ENCODE measurements at places on chromosomes 7 and 10. TPM values are rescaled to one million over a fixed set of nuclear protein-coding genes. Genes with fewer than 3 reads are reported as not detected.

Gene PLEKHS1
- not detected for total RNA-seq

Gene STEAP4
- 0.92 TPM for total RNA-seq

Gene C1GALT1
- total RNA-seq = 56.9 TPM

Gene NEUROG3
- total RNA-seq = not detected

Gene VSTM4
- 0.05 TPM for total RNA-seq

Gene DLX5
- 0.28 TPM for total RNA-seq

Gene LIPN
- total RNA-seq = 0.93 TPM

Gene SLC16A9
- 10.3 TPM for total RNA-seq

Gene HELLS
- total RNA-seq = 44.2 TPM

Gene GIMAP5
- not detected for total RNA-seq

Gene ITIH5
- total RNA-seq = not detected

Gene FAM221A
- total RNA-seq = 0.21 TPM

Gene HOXA4
- not detected for total RNA-seq

Gene HIPK2
- 10.4 TPM for total RNA-seq

Gene GSDME
- total RNA-seq = 54.8 TPM

Gene TRPV6
- total RNA-seq = not detected

Gene ADAM8
- total RNA-seq = 30.5 TPM

Gene SYT15
- total RNA-seq = not detected

Gene LRRC4
- total RNA-seq = 12.6 TPM

Gene TAS2R4
- 0.42 TPM for total RNA-seq

Gene ANKRD1
- total RNA-seq = 3.3 TPM

Gene MYOF
- 231 TPM for total RNA-seq

Gene ARMC3
- not detected for total RNA-seq

Gene RNF148
- total RNA-seq = not detected

Gene SPDYE16
- total RNA-seq = 0.05 TPM

Gene ORAI2
- total RNA-seq = 8.0 TPM

Measured in airway epithelial cell (primary cell).